ENCODE measurements at places on chromosomes 2 and 18.
A peak's percentile ranks its signal among the peaks of the same experiment; 100 is the strongest.

DNA sequence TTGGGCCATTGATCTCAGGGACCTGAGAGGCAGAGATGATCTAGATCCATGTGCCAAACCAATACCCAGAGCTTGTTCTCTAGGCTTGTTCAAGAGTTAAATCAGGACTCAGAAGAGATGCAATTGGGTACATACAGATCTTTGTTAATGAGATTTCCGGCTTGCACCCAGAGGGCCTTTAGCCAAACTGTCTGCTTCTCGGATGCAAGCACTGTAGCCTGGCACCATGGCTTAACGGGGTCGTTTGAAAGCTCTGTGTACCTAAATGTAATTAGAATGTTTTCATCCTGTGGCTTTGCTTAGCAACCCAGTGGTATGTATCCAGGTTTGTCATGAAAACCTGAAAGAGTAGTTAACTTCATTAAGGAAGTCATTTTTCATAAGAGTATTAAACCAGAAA lies 94.2 kb downstream of the TPGS2 start:
- no peak for DNase-seq

DNA sequence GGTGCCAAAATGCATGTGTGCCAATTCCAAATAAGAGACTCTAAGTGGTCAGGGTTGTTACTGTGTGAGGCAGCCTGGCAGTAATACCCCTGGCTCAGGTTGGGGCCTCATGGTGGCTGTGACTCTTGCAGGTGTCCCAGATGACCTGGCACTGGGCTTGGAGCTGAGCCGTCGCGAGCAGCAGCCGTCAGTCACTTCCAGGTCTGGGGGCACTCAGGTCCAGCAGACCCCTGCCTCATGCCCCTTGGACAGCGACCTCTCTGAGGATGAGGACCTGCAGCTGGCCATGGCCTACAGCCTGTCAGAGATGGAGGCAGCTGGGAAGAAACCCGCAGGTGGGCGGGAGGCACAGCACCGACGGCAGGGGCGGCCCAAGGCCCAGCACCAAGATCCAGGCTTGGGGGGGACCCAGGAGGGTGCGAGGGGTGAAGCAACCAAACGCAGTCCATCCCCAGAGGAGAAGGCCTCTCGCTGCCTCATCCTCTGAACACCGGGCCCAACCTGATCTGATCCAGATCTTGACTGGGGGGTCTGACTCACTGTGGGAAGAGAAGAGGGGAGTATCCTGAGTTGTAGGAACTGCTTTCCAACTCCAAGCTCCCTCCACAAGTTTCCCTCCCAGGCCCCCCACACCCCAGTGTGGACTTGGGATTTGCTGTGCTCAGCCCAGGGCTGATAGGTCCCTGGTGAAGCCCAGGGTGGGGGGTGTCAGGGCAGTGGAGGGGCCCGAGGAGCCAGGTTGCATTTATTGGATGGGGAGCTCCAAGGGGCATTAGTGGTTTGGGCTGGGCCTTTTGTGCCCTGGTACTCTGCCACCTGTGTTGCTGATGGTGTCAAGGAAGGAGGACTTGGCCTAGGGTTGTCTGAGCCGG lies 5.6 kb downstream of the DNAJB2 start:
- no peak for DNase-seq

- DNase-seq = peak; percentile 26
These were observed 196.0 kb downstream of the ZEB2 start for GRCh38 chr2:144323946-144324345.

DNA sequence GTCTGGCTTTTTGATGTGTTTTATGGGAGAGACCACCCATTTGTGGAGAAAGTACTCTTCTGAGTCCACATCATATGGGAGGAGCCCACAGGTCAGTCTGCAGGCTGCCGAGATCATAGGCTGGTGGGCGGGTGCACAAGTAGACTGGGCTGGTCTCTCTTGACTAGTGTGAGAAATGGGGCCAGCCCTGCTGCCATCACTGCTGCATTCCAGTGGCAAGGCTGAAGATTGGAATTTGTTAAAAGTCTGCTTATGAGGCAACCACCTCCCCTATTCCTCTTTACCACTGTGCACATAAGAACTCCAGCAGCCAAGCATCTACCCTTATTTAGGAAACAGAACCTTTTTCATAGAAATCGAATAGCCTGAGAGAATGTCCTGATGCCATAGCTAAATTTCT lies 200.7 kb downstream of the DIS3L2 start:
- peak; percentile 35 for DNase-seq

DNA sequence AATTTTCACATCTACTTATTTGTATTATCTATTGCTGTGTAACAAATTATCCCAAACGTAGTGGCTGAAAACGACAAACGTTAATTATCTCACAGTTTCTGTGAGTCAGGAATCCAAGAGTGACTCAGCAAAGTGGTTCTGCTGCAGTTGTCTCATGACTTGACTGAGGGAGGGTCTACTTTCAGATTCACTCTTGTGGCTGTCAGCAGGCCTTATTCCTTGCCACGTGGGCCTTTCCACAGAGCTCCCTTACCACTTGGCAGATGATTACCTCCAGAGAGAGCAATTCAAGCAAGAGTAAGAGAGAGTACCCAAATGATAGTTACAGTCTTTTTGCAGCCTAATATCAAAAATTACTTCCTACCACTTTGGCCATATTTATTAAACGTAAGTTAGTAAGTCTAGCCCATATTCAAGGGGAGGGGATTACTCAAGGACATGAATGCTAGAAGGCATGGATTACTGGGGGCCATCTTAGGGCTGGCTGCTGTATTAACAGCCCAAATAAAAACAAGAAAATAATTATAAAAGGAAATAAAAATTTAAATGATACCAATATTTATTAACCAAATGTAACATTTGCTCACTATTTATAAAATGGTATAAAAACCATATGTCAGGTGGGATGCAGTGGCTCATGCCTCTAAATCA lies 48.7 kb upstream of the NBEAL1 start:
- peak; percentile 84 for DNase-seq

- DNase-seq = peak; percentile 41
These were observed 3.4 kb downstream of the SRBD1 start for GRCh38 chr2:45607701-45608100.

GRCh38 chr2:134327367-134327766 lies 73.5 kb downstream of the MGAT5 start:
- DNase-seq = peak; percentile 75

GRCh38 chr2:43435746-43436145 lies 160.1 kb downstream of the THADA start:
- no peak for DNase-seq

GRCh38 chr2:237774811-237775553 lies 23.6 kb upstream of the RBM44 start:
- peak; percentile 53 for DNase-seq

DNA sequence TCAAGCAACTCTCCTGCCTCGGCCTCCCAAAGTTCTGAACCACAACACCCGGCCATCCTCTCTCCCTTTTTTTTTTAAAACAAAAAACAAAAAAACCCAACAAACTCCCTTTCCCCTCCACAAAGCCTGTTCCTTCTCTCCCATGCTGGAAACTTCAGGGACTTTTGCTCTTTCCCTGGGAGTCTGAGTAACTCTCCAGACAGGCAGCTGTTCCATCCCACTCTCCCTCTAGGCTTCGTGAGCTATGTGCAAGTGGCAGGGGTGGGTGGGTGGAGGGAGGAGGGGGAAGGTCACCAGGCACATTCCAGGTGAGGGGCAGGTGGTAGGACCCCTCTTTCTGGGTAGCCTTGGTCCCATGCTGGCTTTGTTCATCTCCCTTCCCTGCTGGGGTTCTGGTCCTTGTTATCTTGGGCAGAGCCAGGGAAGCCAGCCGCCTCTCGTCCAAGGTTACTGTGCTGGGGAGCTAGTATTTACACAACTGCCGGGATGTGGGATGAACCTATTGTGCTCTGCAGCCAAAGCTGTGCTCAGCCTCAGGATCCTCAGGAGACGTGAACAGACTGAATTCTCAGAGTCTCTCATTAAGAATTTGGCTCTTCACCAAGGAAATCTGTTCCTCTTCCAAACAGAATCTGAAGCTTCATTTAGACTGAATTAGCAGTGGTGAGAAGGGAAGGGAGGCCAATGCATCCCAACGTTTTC lies 106.9 kb downstream of the LIPG start:
- DNase-seq = peak; percentile 24

GRCh38 chr18:59616501-59616900 lies 80.7 kb downstream of the CCBE1 start:
- DNase-seq = peak; percentile 54

DNA sequence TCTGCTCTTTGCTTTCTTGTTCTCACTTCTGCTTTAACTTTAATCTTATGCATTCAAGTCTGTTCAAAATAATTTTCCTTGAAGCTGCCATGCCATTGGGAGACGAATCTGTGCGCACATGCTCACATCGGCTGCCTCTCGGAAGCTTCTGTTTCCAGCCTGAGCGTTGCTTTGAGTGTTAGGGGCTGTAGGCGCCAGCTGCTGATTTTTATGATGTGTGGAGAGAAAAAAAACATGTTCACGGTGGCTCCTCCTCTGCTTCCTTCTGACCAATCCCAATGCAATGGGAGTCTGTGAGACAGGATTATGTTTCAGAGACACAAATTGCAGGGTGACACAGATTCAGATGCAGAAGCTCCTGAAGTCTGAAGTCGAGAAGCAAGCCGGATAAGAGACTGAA lies at the start of gene MC4R:
Gene MC4R, minus strand, starts transcription at position 180 of the 400 bp plus-strand sequence. CDS start 426 bp downstream, outside the sequence.
- peak; percentile 78 for DNase-seq

DNA sequence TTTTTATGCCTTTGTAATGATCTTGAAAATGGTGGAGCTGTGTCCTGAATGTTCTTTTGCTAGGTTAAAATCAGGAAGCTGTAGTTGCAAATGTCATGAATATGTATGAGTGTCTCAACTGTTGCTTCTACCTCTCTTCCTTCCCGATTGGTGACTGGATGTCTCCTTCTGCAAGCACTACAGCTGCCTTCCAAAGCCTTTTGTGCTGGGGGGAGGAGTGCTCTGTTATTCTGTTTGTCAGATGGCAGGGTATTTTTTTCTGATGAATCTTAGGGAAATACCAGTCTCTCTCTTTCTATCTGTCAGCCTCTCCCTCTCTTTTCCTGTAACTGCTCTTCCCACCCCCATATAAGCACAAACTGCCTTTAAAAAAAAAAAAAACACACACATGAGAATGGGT lies 1396.3 kb upstream of the CELF4 start:
- no peak for DNase-seq

- DNase-seq = no peak
These were observed 249.0 kb downstream of the ZNF804A start for GRCh38 chr2:184847331-184847730.

- peak; percentile 47 for DNase-seq
These were observed 44.8 kb upstream of the KDM3A start for GRCh38 chr2:86396291-86396785.

DNA sequence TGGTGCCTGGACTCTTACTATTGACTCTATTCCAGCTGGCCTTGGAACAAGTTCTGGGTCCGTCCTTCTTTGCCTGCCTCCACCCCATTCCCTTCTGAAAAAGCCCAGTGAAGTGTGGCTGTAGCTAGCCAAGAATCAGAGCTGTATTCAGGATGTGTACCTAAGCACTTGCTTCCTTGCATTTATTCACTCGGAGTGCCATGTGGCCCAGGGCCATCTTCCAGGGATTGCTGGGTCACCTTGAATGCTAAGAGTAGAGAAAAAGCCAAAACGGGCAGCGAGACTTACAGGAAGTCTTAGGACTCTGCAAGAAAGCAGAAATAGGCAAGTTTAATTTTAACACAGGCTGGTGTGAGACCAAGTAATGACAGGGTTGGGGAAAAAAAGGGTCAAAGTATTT lies 4.1 kb downstream of the ITGA6 start:
- DNase-seq = no peak

GRCh38 chr2:108073415-108074072 lies 87.2 kb downstream of the SLC5A7 start:
- no peak for DNase-seq

DNA sequence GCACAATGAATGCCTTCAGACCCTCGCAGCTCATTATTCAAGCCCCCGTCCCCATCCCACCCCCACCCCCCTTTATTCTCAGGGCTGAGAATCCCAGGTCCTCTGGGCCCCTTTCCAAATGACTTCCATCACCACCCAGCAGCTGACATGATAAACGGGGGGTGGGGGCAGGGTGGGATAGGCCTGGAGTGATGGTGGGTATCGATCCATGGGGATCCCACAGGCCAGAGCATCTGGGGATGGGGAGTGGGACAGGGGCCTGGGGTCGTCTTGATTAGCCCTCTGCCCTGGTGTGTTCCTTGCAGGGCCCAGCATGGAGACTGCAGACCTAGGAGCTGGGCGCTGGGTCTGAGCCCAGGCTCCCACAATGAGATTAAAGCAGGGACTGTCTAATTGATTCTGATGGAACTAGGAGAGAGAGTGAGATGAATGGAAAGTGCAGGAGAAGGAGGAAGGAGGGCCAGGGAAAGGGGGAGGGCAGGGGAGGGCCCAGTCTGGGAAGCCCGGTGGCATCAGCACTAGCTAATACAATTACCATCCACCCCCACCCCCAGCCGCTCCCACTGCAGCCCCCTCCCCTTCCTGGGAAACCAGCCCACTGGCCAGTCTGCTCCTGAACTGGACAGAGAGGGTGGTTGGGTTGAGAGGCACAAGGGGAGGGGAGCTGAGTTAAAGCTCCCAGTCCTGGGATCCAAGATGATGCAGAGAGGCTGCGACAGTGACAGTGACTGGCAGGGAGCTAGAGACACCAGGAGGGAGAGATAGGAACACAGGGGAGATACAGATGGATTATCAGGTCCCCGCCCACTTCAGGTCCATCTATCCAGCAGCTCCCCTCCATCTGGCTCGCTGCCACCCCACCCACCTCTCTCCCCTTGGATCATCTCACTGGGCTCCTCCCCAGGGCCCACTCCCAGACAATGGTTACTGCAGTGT lies 13.1 kb upstream of the TNS1 start:
- no peak for DNase-seq

DNA sequence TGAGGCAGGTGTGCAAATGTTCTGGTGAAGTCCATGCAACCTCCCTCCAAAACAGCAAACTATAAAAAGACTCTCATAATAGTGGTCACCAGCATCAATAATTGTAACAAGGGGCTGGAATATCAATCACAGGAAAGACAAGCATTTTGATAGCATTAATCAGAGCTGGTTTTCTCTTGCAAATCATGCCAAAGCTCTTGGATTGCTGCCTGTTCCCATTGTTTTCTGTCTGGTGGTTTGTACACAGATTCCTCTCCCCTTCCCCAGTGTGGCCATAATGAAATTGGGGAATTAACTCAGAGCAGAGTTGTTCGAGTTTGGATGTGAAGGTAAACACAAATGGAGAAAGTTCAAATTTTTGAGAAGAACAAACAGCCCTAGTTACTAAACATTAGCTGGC lies 134.2 kb downstream of the CDCA7 start:
- no peak for DNase-seq

DNA sequence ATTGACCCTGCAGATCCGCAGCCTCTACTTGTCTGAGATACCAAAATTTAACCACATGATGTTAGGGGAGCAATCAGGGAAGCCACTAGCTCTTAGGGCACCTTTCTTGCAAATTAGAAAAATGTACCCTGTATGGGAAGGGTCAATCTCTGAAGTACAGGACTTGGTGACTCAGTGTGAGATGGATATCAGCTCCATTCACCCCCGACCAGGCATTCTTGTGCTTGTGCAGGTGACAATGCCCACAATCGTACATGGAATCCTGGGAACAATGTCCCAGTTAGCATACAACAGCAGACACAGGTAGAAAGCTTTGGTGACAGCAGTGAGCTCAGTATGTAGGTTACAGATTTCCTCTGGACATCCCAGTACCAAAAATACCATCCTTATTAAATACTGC lies 137.7 kb upstream of the ITGB6 start:
- DNase-seq = no peak
